ENCODE measurements at places on chromosomes 3 and 15.

- DNase-seq = peak; percentile 3
These were observed 284.5 kb upstream of the ROBO1 start for GRCh38 chr3:80052271-80052670.

- no peak for DNase-seq
These were observed 168.9 kb downstream of the CNTN3 start for GRCh38 chr3:74445541-74445940.

GRCh38 chr15:77225088-77225487, 154.2 kb upstream of the TSPAN3 start:
- DNase-seq = no peak

GRCh38 chr3:31357451-31357850, 175.3 kb upstream of the STT3B start:
- DNase-seq = no peak

DNA sequence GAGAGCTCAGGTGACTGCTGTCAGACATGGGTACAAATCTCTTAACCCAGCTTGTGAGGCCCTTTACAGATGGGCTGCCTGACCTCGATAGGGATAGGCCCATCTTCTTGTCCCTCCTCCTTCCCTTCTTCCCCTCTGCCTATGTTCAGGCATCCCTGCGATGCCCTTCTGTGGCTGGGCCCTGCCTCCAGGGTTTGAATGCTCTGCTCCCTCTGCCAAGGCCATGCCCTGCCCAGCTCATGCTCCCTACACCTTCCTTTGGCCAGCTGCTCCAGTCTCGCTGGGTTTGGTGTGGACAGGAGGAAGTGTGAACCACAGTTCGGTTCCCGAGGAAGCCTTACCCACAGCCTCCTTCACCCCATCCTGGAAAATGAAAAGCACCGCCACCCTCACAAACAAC, 4.3 kb downstream of the FYCO1 start:
- DNase-seq = no peak

- no peak for DNase-seq
These were observed 47.6 kb downstream of the RHCG start for GRCh38 chr15:89448825-89449224.
